ENCODE measurements at places on chromosomes 7 and 10. TPM values are rescaled to one million over a fixed set of nuclear protein-coding genes. Genes with fewer than 3 reads are reported as not detected.

ITIH2 gene
- 4.9 TPM for total RNA-seq

FEZF1 gene
- 0.18 TPM for total RNA-seq

TCERG1L gene
- not detected for total RNA-seq

CTNNA3 gene
- 39.8 TPM for total RNA-seq

TAS2R60 gene
- 1.0 TPM for total RNA-seq

MYH16 gene
- total RNA-seq = not detected

PNLIP gene
- total RNA-seq = not detected

ZNF789 gene
- 10.6 TPM for total RNA-seq

AGR2 gene
- total RNA-seq = 333 TPM

OR6V1 gene
- total RNA-seq = not detected

COPS6 gene
- total RNA-seq = 89.3 TPM

STEAP1B gene
- total RNA-seq = 1.4 TPM

CREB5 gene
- total RNA-seq = 23.1 TPM

ZCCHC24 gene
- 33.5 TPM for total RNA-seq

CREB3L2 gene
- 89.1 TPM for total RNA-seq

HDAC9 gene
- 4.4 TPM for total RNA-seq

NANOS1 gene
- total RNA-seq = 0.74 TPM

VPS37D gene
- total RNA-seq = 1.3 TPM

GIMAP8 gene
- 20.9 TPM for total RNA-seq

Data from lung (tissue), 17 donors.